ENCODE measurements at places on chromosomes 2 and 18.

DNA sequence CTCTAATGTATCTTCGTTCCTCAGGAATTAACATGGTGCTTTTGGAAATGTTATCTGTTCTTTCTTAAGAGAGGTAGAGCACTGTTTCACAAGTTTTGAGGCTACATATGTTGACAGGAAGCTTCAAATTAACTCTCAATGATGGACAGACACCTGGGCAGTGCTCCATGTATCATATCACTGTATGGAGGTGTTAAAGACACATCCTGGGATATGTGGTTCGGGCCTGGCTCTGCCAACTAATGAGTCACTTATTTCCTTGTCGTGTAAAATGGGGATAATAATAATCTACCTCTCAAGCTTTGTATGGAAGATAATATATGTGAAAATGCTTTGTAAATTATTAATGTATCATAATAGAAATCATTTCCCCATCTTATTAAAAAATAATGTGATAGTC is 90.2 kb downstream of the PARD3B start:
- no peak for DNase-seq

- DNase-seq = no peak
These were observed 32.1 kb downstream of the MRPL44 start for GRCh38 chr2:223989206-223989855.

DNA sequence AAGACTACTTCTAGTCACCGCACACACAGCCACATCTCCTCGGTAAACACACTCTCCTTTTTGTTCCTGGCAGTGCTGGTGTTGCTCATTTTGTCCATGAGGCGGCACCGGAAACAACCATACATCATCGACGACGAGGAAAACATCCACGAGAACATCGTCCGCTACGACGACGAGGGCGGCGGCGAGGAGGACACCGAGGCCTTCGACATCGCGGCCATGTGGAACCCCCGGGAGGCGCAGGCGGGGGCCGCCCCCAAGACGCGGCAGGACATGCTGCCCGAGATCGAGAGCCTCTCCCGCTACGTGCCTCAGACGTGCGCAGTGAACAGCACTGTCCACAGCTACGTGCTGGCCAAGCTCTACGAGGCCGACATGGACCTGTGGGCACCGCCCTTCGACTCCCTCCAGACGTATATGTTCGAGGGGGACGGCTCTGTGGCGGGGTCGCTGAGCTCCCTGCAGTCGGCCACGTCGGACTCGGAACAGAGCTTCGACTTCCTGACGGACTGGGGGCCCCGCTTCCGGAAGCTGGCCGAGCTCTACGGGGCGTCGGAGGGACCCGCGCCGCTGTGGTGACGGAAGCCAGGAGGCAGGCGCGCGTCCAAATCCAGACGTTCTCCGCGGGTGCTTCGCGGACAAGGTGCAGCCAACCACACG is 221.0 kb downstream of the CDH20 start:
- DNase-seq = no peak

DNA sequence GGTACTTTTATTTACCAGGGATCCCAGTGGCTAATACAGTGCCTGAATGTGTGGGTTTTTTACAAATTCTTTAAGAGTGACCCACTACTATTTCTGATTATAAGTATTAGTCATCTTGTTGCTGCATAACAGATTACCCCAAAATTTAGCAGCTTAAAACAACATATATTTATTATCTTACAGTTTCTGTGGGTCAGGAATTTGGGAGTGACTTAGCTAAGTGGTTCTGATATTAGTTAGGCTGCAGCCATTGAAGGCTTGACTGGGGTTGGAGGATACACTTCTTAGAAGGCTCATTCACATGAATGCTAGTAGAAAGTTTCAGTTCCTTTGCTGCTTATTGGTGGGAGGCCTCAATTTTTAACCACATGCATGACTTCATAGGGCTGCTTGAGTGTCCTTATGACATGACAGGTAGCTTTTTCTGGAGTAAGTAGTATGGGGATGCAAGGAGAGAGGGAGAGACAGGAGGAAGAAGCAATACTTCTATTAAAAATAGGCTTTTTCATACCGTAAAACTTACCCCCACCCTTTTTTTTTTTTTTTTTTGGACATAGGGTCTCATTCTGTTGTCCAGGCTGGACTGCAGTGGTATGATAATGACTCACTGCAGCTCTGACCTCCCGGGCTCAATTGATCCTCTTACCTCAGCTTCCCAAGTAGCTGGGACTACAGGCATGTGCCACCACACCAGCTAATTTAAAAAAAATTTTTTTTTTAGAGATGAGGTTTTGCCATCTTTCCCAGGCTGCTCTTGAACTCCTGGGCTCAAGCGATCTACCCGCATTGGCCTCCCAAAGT is 13.3 kb upstream of the POLE4 start:
- no peak for DNase-seq

DNA sequence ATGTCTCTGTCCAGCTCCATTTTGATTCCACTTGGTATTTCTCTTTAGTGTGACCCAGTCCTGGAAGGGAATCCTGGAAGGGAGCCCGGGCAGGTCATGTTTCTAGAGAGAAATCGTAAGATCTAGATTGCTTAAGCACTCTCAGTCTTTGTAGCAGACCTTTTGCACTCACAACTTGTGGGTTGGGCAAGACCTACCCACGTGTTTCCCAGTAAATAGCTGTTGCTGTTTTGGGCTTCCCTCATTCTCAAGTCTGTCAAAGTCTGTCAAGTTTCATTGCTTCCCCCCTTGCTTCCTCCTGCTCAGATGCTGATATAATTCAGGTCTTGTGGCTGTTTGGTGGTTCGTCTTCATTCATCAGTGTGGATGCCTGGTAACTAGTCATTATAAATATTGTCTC is 17.4 kb upstream of the NEMP2 start:
- no peak for DNase-seq

GRCh38 chr2:39583781-39584180 is 81.9 kb upstream of the TMEM178A start:
- DNase-seq = no peak

DNA sequence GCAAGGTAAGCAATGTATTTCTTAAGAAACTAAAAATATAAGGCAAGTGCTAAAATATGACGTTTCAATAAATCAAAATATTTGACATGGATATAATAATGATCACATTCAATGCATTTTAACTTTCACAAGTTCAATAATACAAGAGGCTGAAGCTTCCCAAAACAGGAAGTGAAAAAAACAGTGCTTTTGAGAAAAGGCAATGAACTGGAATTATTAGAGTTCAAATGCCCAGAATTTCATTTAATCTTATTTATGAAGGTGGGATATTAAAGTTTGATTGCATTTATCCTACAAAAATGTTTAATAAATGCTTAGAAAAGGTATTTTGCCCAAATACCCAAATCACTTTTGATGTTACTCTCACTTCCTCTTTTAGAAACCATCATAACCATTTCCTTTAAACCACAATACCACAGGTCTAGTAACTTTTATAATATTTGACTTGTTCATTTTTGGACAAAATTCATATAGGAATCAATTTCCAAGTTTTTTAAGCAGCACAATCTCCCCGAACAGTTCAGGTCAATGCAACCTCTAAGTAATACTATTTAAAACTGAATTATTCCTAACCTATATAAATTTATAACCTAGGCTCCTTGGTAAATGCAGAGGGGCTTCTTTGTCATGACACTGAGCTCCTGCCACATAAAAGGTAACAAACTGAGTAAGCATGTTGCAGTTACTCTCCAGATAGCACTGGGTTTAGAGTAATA is 2.1 kb downstream of the NCKAP1 start:
- no peak for DNase-seq

DNA sequence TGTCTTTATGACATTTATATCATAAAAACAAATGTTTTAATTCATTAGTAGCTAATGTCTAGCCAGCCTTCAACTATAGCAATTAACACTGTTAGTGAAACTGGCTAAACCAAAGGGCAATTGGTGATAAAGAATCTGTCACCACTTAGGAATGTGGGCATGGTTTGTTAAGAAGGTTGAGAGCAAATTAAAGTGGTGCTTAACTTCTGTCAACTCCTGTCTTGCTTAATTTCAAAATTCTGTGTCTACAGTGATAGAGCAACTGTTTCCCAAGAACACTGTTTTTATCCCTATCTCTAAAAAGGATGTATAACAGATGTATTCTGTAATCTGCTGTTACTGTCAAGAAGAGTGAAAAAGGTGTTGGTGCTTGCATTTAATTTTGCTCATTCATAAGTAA is 36.5 kb downstream of the CFAP36 start:
- DNase-seq = no peak

GRCh38 chr2:230830428-230830827 is 34.3 kb upstream of the ITM2C start:
- DNase-seq = no peak

DNA sequence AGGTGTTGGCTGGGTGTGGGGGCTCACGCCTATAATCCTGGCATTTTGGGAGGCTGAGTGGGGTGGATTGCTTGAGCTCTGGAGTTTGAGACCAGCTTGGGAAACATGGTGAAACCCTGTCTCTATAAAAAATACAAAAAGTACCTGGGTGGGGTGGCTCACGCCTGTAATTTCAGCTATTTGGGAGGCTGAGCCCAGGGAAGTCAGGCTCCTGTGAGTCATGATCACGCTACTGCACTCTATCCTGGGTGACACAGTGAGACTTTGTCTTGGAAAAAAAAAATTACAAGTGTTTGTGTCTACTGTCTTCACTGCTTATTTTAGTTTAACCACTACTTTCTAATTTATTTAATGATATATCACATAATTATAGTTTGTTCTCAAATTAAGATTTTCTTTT is 62.7 kb upstream of the DOCK10 start:
- DNase-seq = no peak

GRCh38 chr2:225398372-225398771 is 1.1 kb upstream of the NYAP2 start:
- no peak for DNase-seq

- DNase-seq = no peak
These were observed 16.8 kb downstream of the EVX2 start for GRCh38 chr2:176066645-176067588.

DNA sequence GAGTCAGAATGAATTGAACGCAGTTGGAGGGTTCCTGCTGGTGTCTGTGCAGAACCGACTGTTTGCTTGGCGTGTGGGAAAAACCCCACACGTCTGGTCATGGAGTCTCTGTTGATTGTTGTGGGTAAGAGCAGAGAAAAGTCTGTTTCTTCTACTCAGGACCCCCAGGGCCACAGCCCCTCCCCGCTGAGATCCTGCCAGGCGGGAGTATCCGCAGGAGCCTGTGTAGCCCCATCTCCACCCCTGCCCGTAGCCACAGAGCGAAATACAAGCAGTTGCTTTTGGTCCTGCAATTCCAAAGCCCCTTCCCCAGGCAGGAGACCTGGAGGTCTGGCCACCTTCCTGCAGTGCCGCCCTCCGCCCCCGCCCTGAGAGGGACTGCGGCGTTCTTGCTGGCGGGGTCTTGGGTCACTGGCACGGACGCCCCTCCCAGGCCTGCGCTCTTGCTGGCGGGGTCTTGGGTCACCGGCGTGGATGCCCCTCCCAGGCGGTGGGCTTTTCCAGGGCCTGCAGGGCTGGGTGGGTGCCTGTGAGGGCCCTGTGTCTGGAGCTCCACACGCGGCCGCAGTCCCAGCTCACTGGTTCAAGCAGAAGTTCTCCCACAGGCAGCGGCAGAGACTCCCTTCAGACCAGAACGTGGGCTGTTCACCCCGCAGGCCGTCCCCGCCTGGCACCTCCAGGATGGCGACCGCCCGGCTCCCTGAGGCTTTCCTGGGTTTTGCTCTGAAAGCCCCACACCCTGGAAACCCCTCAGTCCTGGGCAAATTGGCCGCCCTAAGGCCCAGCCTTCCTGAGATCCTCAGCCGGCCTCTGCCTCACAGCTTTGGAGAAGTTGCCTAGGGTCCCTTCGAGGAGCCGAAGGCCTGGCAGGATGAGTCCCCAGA is 76.0 kb upstream of the CTDP1 start:
- no peak for DNase-seq

DNA sequence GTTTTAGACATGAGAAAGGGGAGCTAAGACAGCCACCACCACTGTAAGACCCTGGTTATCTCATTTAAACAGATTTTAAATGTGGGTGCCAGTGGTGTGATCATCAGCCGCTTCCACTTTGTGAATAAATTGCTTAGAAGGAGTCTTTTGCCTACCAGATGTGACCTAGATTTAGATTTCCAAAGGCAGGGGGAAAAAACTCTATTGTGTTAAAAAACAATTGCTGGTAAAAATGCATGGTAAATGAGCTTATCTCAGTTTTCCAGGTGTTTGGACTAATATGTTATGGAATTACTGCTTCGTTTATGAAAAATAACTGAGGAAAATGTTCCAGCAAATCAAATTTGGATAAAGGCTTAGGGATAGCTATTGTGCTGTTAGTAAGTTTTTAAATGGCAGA is 466.3 kb upstream of the RAB12 start:
- no peak for DNase-seq

DNA sequence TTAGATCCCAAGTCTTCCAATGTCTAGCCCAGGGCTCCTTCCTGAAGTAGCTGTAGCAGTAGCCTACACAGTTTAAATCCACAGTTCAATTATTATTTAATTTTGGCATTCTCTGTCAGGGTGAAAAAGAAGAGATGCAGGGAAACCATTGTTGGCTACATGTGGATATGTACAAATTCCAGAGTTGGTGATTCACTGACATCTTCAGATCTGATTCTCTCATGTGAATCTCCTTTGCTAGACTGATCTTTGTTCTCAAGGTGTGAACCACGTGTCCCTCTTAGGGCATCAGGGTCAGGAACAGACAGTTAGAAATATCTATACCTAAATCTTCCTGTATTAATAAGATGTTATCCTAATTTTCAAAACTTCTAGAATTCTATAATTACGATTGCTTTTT is 36.7 kb downstream of the ADCYAP1 start:
- no peak for DNase-seq

DNA sequence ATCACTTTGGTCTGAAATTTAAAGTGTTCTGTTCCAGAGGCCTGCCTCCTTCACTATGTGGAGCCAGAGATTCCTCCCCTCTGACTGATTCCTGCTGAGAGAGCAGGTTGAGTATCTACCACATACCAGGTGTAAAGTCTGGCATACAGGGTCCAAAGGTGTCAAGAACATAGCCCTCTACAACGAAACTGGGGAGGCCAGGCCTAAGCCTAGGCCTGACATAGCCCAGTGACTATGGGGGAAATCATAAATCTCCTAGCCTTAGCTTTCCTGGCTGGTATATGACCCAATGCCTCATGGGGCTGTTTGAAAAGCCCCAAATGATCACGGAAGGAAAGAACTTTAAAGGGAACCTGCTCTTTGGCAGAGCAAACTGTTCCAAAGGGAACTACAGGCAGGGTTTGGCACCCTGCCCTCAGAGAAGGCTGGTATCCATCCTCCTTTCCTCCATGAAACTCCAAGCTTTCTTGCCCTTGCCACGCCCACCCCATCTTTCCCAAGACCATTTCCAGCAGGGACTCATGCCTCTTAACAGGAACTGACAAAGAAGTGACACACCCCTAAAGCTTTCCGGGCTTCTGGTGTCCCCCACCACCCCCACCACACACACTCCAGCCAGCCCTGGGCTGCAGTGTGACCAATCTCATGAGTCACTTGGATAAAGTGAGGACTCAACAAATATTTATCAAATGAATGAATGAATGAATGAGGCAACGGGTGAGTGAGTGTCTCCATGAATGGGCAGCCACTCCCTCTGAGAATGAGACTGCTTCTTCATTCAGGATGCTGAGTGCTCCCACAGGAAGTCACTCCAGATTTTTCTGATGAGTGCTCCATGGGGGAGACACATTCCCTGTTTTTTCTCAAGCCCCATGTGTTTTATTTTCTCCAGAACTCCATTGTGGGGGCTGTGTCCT is 114.5 kb upstream of the STPG4 start:
- no peak for DNase-seq
